ENCODE measurements at places on chromosomes 5 and 9.

DNA sequence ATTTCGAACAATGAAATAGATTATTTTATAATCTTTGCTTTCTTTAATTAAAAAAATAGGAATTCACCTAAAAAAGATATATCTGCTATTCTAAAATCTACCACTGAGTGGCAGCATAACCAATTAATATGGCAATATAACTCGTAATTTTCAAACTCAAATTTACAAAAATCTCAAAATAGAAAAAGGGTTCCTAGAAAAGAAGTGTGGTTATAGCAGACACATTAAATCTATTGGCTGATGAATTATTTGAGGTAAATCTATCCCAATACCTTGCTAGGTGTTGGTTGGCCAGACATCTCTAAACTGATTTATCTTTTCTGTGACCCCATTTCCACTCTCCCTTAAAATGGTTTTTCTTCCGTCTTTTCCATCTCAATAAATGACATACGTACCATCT, 30.2 kb upstream of the NRG2 start:
- no peaks in the 10 kb centered on the region for H3K27me3 ChIP-seq
- H3K4me1 ChIP-seq, result no peaks in the 10 kb centered on the region
- H3K4me3 ChIP-seq, result no peak overlapping the region
- no peak overlapping the region for H3K27ac ChIP-seq
- no peaks in the 10 kb centered on the region for H3K36me3 ChIP-seq
- no peak for DNase-seq

GRCh38 chr9:36123515-36123914, 13.0 kb upstream of the GLIPR2 start:
- H3K36me3 ChIP-seq, result no peaks in the 10 kb centered on the region
- no peaks in the 10 kb centered on the region for H3K27me3 ChIP-seq
- no peak overlapping the region for H3K4me3 ChIP-seq
- H3K4me1 ChIP-seq, result peaks cover 2% of the 10 kb centered on the region
- H3K27ac ChIP-seq, result no peak overlapping the region

- DNase-seq, result no peak
- H3K4me1 ChIP-seq, result peaks cover 2% of the 10 kb centered on the region
- H3K36me3 ChIP-seq, result no peaks in the 10 kb centered on the region
- no peak overlapping the region for H3K27ac ChIP-seq
- no peaks in the 10 kb centered on the region for H3K27me3 ChIP-seq
- no peak overlapping the region for H3K4me3 ChIP-seq
These were observed 33.4 kb upstream of the NR3C1 start for GRCh38 chr5:143436871-143437270.

DNA sequence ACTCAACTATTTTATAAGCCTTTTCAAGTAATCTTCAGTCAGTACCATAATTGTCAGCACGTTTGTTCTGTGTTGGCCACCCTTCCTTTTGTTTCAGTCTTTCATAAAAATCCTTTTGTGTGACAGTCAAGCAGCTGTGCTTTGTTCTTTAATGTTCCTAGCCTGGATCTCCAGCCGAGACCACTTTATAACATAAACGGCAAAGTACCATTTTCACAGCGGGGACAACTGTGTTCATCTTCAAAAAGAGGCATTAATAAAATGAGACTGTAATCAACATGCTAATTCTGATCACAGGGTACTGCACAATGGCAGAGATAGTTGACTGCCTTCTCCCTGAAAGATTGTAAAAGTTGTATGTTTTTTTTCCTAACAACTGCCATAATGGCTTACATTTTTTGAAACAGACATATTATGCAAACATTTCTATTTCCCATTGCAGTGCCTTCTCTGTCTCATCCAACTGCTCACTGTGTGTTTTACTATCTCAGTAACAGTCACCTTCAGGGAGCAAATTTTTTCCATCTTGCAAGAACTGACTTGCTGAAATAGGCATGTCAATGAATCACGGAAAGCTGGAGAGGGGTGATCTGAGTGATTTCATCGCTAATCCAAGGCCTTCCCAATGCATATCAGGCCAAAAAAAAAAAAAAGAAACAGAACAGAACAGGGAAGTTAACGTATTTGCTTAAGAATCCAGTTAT, 828.5 kb upstream of the DMAC1 start:
- H3K27ac ChIP-seq, result no peak overlapping the region
- no peak for DNase-seq
- H3K4me1 ChIP-seq, result no peaks in the 10 kb centered on the region
- H3K4me3 ChIP-seq, result no peak overlapping the region

DNA sequence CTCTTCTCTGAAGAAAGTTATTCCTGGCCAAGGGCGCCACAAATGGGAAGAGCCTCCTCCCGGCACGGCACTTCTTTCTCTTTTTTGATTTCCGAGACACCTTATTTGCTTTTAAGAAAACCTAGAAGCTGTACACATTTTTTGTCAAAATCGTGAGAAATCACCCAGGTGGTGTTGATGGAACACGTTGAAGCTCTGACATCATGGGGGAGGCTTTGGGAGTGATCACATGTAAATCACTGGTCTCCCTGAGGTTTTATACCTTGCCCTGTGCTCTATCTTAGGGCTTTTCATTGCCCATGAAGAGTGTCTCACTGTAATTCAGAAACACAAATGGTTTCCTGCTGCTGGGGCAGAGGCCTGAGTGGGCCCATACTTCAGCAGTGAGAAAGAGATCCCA, 27.4 kb downstream of the SLC36A1 start:
- no peak overlapping the region for H3K4me3 ChIP-seq
- no peaks in the 10 kb centered on the region for H3K4me1 ChIP-seq
- no peaks in the 10 kb centered on the region for H3K36me3 ChIP-seq
- H3K27me3 ChIP-seq, result no peaks in the 10 kb centered on the region

DNA sequence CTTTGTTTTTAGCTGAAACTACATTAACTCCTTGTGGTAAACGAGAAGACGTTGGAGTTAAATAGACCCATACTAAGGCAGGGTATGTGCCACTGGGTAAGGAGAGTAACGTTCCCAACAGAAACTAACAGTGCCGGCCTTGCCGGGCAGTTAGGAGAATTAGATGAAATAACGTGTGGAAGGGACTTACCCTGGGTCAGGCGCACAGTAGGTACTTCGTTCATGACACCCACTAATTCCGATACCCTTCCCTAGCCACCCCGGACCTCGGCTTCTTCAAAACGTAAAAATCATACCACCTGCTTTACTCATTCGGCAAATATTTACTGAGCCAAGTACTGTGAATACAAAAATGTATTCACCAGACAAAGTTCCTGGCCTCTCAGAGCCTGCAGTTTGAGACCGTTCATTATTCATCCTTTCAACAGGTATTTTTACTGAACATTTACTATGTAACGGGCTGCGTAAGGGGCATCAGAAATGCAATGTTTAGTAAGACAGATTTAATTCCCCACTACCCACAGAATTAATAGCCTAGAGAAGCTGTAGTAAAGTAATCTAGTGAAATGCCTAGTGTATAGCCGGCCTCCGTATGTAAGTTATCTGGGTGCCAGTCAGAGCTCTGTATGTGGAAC, 3.2 kb upstream of the SMIM23 start:
- no peak overlapping the region for H3K27ac ChIP-seq
- no peaks in the 10 kb centered on the region for H3K36me3 ChIP-seq
- no peaks in the 10 kb centered on the region for H3K4me1 ChIP-seq
- no peak overlapping the region for H3K4me3 ChIP-seq
- H3K27me3 ChIP-seq, result no peaks in the 10 kb centered on the region

DNA sequence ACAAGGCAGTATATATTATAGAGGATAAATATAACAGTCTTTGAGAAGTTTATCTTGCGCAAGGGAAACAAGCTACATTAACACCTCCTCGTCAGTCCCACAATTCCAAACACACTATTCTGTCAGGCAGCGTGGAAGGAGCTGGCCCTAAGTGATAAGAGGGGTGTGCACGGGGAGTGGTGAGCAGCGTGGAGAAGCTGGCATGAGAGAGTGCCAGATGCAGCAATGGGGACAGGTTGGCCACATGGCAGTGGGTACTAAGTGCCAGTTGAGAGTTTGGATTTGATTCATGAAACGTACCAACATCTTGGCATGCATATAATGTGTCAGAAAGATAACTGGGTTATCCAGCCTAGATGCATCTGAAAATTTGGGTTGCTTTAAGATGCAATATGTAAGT, 460.2 kb downstream of the ICE1 start:
- H3K36me3 ChIP-seq, result no peaks in the 10 kb centered on the region
- no peaks in the 10 kb centered on the region for H3K27me3 ChIP-seq
- H3K4me1 ChIP-seq, result peaks cover 1% of the 10 kb centered on the region
- DNase-seq, result no peak
- no peak overlapping the region for H3K4me3 ChIP-seq
